HEK293T (cell line): ENCODE measurements at places on chromosomes 5 and 9.

GRCh38 chr9:127187231-127187956 is 65.0 kb upstream of the ANGPTL2 start:
- no peak for DNase-seq

DNA sequence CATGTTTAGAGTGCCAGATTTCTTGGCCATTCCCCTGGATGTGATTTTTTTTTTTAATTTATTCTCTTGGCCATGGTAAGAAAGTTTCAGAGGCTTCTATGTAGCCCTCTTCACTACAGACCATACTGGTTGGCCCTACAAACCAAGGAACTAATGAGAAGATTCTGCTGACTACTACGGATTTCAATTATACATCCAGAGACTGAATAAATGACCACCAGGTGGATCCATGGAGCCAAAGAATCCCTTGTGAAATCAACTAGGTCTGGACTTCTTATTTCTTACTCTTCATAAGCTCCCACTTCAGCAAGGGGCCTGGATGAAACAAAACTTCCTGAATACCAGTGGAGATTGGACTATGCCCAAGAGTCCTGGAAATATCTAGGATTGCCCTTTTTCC is 27.6 kb downstream of the ZNF622 start:
- no peak for DNase-seq

- no peak for DNase-seq
Measured at GRCh38 chr5:96729156-96729555, 67.0 kb downstream of the CAST start.

- DNase-seq: no peak
Measured at GRCh38 chr5:40436535-40437237, 243.0 kb upstream of the PTGER4 start.

DNA sequence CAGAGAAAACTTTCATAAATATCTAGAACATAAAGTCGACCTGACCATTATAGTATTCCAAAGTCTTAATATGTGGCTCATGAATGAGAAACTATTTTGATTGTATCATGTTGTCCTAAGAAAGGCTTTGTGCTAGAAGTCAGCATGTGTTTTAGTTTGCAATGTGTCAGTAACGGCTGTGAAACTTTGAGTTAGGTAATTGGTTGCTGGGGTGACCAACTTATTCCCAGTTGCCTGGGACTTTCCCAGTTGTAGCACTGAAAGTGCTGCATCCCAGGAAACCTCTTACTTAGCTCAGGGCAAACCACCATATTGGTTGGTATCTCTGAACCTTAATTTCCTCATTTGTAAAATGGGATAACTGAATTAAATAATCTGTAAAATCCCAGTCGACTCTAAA is 114.6 kb upstream of the SLC12A2 start:
- DNase-seq: no peak

DNA sequence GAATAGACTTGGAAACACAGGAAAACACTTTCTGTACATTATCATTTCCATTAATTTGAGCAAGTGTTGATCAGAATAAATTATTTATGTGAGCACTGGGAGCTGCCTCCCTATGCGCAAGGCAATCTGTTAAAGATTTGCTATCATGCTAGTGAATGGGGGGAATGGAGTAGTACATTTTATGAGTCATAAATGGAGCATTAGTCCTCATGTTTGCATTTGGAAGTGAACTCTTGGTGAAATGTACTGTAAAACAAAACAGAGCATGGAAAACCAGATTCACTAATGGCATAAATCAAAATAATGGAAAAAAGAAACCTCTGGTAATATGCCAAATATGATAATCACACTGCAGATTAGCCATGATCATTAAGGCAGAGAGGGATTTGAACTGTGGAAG is 40.5 kb upstream of the TMC1 start:
- DNase-seq: no peak

- DNase-seq: no peak
Measured at GRCh38 chr5:58462154-58462553, 2.3 kb upstream of the PLK2 start.

- no peak for DNase-seq
Measured at GRCh38 chr5:106894964-106895363, 775.8 kb downstream of the EFNA5 start.

DNA sequence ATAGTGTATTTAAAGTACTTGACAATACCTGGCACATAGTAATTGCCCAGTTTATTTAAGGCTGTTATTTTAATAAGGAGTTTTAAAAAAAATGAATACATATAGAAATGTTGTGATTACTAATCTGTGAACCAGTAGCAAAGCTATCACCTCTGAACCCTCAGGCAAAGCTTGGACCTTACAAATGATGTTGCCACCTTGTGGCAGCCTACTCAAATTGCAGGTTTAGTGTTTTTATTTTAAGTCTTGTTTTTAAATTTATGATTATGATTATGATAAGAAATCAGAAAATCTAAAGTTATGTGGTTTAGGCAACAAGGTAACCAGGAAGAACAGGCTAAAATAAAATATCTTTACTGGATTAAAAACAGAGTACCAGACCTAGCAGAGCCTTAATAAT is 35.8 kb downstream of the PPARGC1B start:
- DNase-seq: no peak

GRCh38 chr5:152349683-152350526 is 55.2 kb downstream of the NMUR2 start:
- peak; percentile 50 for DNase-seq

GRCh38 chr9:128653908-128654307 is 2.7 kb downstream of the DYNC2I2 start:
- DNase-seq: no peak

- no peak for DNase-seq
Measured at GRCh38 chr5:675871-676698, 17.1 kb downstream of the TPPP start.

GRCh38 chr9:374736-375135 is 160.1 kb downstream of the DOCK8 start:
- no peak for DNase-seq

GRCh38 chr9:13569602-13570067 is 290.1 kb upstream of the MPDZ start:
- DNase-seq: no peak

DNA sequence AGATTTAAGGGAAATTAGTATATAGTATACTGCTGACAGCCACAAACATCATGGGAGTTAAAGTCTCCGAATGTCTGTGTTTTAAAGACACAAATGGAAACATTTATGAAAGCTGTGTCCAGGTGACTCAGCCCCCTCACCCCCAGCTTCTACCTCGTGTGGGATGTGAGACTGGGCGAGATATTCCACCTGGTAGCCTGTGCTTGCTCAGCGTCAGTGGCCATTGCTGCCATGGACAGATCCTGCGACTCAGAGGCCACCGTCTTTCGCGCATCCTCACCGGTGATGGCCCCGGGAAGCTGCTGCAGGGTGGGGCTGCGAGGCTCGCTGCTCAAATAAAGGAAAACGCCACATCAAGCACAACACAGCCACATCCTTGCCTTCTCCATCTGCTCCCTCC is 31.2 kb upstream of the EXOC3 start:
- DNase-seq: no peak

DNA sequence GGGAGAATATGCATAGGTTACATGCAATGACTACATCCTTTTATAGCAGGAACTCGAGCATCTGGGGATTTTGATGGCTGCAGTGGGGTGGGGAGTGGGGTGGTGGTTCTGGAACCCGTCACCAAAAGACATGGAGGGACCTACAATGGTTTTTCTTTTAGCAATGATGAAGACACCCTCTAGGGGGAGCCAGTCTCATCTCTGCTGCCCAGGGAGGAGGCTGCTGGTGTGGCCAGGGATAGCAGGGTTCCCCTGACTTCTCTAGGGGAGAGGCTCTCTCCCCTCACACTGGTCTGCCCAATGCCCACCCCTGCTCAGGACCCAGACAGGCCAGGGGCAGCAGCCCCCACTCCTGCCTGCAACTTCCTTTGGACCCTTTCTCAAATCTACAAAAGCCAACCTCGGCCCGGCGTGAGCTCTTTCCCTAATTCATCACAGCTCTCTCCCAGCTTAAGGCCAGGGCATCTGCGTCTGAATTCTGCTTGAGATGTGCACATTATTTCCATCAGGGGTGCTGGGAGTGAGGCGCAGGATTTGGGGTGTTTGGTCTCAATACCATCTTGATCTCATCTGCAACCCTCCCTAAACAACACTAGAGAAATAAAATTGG is 73.6 kb upstream of the RETREG1 start:
- DNase-seq: peak; percentile 76

DNA sequence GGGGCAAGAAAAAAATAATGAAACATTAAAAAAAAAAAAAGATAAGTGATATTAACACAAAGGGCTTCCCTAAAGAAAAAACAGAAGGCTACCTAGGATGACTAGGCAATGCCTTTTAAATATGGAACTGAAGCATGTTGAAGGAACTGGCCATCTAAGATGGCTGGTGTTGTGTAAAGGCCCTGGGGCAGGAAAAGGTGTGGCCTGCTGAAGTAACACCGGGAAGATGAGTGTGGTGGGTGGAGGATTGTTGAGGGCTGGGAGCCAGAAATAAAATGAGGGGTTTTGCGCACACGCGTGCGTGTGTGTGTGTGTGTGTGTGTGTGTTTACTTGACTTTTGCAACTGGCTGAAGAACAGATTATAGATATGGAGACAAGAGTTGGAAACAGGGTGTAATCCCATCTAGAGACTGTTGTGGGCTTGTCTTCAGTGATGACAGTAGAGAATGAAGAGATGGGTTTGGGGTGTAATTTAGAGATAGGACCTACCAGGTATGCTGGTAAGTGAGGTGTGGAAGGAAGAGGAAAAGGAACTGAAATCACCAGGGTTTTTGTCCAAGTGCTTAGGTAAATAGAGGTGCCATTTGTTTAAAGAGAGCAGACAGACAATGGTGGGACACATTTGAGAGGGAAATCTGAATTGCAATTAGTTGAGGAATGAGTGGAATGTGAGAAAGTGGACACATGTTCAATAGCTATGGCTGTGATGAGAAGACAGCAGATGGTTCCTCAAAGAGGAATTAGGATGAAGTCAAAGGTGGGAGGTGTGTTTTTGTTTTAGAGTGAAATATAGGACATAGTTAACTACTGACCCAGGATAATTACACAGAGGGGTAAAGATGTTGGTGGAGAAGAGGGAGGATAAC is 33.9 kb downstream of the RAD23B start:
- no peak for DNase-seq

DNA sequence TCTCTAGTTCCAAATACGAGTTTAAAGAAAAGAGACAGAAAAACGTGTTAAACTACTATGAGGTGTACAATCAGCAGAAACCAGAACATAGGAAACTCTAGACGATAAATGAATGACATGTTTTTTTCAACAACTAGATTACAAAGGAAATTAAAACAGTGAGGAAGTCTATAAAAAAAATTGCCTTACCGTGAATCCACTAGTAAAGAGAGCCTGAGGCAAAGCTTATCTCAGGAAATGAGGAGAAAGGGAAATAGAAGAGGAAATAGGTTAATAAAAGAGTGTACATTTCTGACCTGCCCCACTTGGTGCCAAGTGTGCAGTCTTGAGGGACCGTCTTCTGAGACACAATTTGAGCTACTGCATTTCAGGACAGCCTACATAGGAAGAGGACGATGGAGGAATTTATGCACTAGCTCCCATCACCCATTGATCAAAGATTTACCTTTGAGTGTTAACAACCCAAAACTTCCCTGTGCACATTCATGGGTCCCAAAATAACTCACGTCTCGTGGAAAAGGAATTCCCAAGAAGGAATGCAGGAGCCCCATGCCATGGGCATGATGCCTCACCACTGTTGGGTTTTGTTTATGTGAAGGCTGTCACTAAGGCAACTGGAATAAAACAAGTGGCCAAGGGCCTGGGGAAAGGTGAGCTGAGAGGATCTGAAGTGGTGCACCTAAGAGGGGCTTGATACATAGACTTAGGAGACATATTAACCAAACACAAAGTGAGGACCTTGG is 53.6 kb upstream of the SLC1A3 start:
- no peak for DNase-seq

DNA sequence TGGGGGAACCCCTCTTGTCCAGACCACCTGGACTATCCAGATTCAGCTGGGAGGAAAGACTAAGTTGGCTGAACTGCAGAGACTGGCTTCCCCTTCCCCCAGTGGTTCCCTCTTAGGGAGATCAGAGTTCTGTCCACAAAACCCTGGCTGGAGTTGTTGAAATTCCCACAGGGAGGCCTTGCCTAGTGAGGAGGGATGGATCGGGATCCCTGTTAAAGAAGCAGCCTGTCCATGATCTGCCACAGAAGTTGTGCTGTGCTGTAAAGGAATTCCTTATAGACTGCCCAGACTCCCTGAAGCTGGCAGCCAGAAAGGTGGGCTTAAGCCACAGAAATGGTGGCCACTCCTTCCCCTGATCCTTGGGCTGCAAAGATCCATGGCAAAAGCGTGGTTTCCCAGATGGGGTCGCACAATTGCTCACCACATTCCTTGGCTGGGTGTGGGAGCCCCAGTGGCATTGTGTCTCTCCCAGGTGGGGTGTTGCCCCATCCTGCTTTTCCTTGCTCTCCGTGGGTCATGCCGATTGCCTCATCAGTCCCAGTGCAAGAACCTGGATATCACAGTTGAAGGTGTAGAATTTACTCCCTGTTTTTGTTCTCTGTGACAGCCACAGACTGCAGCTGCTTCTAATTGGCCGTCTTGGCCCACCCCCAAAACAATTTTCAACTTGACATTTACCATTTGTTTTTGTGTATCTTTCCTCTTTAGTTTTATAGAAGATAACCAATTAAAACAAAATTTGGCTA is 342.4 kb downstream of the FGF10 start:
- DNase-seq: no peak

DNA sequence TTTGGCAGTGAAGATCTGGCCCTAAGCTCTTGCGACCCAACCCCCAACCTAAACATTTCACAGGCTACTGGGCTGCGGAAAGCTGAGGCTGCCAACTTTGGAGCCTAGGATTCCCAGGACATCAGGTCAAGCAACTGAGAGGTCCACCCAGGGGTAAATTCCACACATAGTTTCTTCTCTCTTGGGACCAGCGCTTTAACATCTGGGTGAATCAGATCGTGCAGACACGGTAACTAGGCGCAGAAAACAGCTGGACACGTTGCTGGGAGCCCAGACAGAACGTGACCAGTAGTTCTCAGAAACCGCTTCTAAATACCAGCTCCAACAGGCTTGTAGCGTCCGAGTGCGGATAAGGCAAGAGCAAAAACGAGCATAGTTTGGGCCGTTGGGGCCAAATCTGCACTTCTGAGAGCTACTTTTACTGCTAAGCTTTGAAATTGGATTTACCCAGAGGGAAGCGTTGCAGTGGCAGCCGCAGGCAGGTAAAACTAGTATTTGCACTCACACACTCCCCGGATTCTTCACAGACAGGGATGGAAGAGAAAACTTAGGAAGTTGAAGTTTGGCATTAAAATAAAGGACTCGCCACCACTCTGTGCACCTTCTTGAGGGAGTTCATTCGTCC is 11.8 kb downstream of the ITGA1 start:
- DNase-seq: peak; percentile 18
